Endothelial cell (in vitro differentiated cells): ENCODE measurements at places on chromosomes 1 and 21. TPM values are rescaled to one million over a fixed set of nuclear protein-coding genes. Genes with fewer than 3 reads are reported as not detected.

Gene CLCNKB
- total RNA-seq, result 0.59 TPM

Gene KRTAP7-1
- total RNA-seq, result not detected

Gene PDIK1L
- 6.8 TPM for total RNA-seq

Gene KLHL21
- 5.0 TPM for total RNA-seq

Gene MASP2
- not detected for total RNA-seq

Gene SLAMF9
- total RNA-seq, result not detected

Gene IFI6
- 9.7 TPM for total RNA-seq

Gene SLC16A4
- total RNA-seq, result 7.2 TPM

Gene MEX3A
- 63.9 TPM for total RNA-seq

Gene ITLN1
- not detected for total RNA-seq
